Right cardiac atrium (tissue), 5 donors: ENCODE measurements at places on chromosomes 6 and 20.

DNA sequence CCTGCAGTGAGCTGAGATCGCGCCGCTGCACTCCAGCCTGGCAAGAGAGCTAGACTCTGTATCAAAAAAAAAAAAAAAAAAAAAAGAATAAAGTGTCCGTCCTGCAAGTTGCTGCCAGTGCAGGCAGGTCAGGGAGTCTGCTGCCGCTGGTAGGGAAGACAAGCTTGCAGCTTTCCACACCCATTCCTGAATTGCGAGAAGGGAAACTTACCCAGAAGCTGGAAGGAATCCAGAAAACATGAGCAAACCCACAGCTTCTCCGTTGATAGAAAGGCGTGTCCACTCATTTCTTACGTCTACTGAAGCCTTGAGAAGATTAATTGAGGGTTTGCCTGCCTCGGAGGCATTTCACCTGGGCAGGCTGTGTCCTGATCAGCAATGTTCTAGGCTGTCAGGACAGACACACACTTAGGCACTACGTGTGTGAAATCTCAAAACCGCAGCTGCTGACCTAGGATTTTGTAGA is 61.6 kb upstream of the DSP start:
- no peak for DNase-seq

DNA sequence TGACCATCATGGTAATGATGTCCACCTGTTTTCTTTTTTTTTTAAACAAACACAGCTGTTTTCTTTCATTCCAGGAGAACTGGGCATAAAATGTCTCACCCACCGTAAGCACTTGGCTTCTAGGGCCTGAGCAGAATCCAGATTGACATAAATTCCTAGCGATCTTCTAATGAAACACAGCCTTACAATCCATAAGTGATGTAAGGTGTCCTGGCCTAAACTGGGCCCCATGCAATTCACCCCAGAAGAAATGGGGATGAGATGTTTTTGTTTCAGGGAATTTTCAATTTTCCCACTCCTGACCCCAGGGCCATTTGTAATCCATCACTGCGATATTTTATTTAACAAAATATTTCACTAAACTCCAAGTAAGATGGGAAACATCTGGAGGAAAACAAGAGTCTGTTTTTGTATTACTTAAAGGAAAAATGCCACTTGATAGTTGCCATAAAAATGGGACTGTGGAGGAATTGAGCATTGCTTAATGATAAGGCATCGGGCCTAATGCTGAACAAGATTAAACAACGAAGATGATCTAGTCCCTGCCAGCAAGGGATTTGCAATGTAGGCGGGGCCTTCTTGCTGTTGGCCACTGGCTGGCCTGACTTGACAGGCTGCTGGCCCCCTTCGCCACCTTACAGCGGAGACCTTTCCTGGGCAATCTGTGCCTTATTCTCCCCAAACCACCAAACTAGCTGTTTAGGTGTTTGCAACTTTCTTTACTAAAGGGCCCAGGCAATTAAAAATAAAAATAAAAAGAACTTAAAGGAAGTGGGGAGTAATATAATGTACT is 183.7 kb downstream of the CD109 start:
- no peak for DNase-seq

GRCh38 chr20:13024596-13024995 is 15.8 kb downstream of the SPTLC3 start:
- DNase-seq = no peak

GRCh38 chr6:1770435-1770843 is 160.7 kb downstream of the FOXC1 start:
- DNase-seq = no peak

GRCh38 chr6:75693534-75693933 is 55.5 kb upstream of the MYO6 start:
- DNase-seq = no peak

GRCh38 chr20:47610247-47610944 is 108.7 kb downstream of the NCOA3 start:
- DNase-seq = no peak

GRCh38 chr6:159313018-159313417 is 143.8 kb downstream of the FNDC1 start:
- no peak for DNase-seq

- no peak for DNase-seq
Observed at GRCh38 chr6:32885698-32886286, 31.8 kb downstream of the PSMB9 start.

- DNase-seq = no peak
Observed at GRCh38 chr6:85403331-85404015, 46.4 kb upstream of the NT5E start.

- DNase-seq = no peak
Observed at GRCh38 chr6:77030929-77031674, 432.2 kb downstream of the HTR1B start.

- no peak for DNase-seq
Observed at GRCh38 chr6:32379545-32379944, 7.8 kb upstream of the TSBP1 start.

DNA sequence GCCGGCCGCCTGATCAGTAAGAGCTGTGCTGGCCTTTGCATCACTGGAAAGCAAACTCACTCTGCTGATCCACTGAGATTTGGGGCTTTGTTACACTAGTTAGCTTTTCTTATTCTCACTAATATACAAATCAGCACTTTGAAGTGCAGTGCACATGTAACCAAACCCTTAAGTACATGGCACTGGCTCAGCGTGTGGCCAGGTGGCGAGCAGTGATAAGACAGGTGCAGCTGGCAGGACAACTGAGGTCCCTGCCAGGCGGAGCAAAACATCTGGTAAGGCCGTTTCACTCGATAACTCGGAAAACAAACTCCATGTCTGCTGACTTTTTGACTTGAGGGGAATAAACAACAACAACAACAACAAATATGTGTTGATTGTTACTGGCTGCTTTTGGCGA is 11.0 kb downstream of the GFRA4 start:
- DNase-seq = no peak

DNA sequence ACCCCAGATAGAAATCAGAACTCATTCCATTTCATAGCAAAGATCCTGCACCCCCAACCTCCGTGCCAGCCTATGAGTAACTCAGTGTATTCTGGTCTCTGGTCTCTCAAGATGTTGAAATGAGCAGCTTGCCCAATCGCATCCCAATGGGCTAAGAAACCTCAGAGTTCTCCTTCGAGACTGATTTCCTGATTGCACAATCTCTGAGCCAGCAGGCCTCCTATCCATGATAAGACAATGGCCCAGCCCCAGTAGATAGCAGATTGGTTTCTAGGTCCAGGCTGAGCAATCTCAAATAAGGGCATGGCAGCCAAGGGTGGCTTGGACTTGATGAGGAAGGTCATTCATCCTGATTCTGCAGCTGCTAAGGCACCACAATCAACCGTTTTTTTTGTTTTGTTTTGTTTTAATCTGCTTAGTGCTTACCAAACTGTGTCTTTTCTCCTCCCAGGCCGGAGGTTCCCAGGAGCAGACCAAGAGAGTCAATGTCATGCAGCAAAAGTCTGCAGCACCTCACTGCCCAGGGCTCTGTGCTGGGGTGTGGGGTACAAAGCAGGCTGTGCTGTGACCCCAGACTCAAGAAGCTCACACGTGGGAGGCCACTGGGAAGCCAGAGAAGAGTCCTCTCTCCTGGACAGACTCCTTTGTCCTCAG is 125.1 kb upstream of the NXT1 start:
- peak; percentile 80 for DNase-seq

DNA sequence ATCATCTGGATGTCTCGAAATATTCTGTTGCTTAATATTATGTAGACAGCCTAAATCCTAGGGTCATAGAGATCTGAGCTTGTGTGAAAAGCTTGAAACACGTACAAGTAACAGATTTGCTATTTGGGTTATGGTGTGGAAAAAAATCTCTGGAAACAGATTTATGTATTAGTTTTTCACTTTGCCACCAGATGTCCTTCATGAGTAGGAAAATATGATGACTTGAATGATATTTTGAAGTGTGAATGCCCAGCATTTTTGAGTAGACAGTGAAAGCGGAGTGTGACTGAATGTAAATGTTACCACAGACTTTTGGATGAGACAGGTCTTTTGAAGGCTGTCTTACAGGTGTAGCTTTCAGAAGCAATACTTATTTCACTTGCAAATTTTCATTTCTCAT is 4.2 kb upstream of the BMP6 start:
- DNase-seq = no peak

DNA sequence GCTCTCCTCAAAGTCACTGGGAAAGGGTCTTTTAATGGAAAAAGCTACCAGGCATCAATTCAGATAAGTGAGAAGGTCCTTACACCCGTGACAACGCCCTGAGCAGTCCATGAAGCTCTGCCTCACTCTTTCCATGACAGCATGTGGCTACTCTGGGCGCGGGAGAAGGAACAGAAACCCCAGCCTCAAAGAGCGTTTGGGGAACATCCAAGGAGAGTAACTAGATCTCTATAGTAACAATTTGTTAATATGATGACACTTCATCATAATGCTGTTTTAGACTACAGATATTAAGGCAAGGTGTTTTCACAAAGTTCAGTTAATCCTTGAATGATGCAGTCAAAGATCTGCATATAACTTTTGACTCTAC is 55.2 kb downstream of the KIF6 start:
- no peak for DNase-seq
